Iris pigment epithelial cell (primary cell): ENCODE measurements at places on chromosomes 4 and X.
A peak's percentile ranks its signal among the peaks of the same experiment; 100 is the strongest.

DNA sequence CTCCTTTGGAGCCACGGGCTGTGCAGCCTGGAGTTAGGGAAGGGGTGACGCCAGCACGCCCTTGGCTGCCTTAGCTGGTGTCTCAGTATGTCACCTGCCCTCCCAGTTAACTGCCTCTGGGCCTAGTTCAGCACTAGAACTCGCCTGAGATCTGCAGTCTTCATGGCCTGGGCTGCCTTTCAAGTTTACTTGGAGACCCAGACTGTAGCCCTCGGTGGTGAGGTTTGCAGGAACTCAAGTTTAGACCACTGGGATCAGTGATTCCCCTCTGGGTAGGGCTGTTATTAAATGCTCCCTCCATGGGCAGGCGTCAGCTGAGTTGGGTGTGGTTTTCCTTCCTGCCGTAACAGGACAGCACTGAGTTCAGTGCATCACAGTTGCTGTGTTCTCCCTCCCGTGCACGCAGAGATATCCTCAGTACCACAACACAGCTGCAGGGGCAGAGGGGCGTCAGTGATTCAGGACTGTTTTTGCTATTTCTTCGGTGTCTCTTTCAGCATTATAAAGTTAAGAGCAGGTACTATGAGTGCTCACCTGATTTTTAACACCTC is 30.5 kb downstream of the PLAC8 start:
- no peak for DNase-seq

DNA sequence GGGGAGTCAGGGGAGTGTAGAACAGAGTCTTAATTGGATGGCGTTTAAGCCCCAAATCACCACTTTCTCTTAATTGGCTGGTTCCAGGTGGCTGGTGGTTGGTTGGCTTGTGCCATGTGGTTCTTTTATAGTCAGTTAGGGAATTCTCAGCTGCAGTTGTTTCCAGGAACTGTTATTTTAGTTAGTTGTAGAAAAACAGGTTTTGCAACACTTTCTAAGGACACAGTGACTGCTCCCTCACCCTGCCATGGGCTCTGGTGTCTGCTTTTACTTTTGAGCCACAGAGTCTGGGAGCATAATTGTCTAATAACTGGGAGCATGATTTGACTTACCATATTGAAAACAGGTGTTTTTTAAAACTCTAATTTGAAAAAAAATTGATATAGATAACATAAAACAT is 75.8 kb upstream of the PCDH18 start:
- DNase-seq, result peak; percentile 8

DNA sequence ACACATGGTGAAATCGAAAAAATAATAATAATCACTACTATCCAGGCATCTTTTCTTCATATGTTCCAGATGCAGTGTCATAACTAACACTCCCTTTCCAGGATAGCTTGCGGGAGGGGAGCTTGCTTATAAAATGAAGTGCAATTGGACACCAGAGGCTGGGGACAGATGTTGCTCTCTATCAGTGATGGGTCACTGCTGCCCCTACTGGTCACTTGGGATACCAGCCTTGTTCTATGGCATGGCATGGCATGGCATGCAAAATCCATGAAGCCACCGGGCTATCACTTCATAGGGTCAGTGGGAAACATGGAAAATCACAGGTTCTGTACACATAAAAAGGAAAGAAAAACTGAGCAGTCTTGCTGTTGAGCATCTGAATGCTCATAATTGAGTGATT is 168.1 kb downstream of the GLRA2 start:
- no peak for DNase-seq

- DNase-seq, result no peak
These were observed 65.8 kb downstream of the ARHGEF6 start for GRCh38 chrX:136714626-136715599.

DNA sequence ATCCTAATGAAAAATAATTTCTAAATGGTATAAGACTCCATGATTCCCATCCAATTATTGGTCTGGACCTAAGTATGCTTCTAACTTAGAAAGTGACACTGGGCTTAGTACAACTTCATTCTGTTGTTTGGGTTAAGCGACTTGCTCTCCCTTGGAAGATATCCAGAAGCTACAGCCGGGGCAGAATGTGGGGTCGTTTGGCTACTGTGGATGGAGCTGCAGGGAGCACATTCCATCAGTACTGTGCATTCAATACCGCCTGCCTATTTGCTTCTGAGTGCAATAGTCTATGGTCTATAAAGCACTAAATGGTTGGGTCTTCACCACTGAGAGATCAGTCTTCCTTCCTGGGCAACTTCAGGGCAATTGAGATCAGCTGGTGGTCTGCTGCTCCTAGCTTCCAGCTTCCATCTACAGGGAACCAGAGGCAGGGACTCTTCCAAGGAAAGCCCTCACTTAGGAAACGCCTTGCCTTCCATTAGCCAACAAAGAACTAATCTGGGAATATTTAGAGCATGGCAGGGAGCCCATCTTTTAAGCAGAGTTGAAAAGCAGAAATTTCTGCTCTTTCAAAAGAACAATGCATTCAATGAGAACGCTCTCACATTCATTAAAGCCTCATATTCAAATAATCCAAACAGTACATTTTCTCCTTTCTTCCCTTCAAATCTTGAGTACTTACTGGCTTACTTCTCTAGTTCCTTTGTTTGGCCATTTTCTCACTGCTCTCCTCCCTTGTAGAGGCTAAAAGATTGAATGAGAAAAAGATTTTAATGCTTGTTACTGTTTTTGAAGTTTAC is 1049.9 kb upstream of the TENM3 start:
- DNase-seq, result no peak

DNA sequence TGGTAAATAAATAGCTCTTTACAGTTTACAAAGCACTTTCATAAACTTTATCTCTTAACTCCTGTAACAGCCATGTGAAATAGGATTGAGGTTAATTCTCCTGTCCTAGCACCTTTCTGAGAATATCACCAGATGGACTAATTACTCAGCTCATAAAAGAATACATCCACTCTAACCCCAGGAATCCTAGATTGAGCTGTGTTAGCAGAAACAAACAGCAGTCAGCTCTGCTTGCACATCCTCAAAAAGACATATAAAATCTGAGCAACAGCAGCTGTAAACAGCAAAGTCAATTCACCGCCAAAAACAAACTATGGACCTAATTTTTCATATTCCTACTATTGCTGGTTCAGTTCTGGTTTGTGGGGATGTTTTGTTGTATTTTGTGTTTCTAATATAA is 182.8 kb downstream of the QDPR start:
- no peak for DNase-seq

GRCh38 chrX:29315931-29316330 is 728.7 kb downstream of the IL1RAPL1 start:
- DNase-seq, result no peak
